ENCODE measurements at places on chromosomes 13 and 19. TPM values are rescaled to one million over a fixed set of nuclear protein-coding genes. Genes with fewer than 3 reads are reported as not detected.

GRCh38 chr13:86909318-86909717, 761.9 kb upstream of the SLITRK5 start:
- ATAC-seq = no peak

GRCh38 chr13:20525144-20525600, 485 bp downstream of the CRYL1 start:
- peak; percentile 15 for ATAC-seq

GRCh38 chr13:92530364-92530763, 696.2 kb upstream of the GPC6 start:
- no peak for ATAC-seq

DNA sequence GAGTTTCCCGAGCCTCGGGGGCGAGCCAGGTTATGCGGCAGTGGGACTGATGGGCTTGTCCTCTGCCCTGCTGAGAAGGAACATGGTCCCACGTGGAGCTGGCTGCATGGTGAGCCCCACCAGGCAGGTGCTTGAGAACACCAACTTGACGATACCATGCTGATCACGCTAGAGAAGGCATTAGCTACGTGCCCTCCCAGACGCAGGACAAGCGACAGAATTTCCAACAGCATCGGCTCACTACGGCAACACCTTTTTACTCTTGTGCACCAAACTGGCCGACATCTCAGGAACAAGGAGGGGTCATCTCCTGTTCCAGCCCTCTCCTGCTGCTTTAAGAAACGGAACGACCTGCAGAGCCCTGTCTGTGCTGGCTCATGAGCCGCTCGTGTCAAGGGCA, 8.3 kb downstream of the ZFR2 start:
- ATAC-seq = no peak

GRCh38 chr19:18220632-18221275, 5.5 kb downstream of the PDE4C start:
- no peak for ATAC-seq

DNA sequence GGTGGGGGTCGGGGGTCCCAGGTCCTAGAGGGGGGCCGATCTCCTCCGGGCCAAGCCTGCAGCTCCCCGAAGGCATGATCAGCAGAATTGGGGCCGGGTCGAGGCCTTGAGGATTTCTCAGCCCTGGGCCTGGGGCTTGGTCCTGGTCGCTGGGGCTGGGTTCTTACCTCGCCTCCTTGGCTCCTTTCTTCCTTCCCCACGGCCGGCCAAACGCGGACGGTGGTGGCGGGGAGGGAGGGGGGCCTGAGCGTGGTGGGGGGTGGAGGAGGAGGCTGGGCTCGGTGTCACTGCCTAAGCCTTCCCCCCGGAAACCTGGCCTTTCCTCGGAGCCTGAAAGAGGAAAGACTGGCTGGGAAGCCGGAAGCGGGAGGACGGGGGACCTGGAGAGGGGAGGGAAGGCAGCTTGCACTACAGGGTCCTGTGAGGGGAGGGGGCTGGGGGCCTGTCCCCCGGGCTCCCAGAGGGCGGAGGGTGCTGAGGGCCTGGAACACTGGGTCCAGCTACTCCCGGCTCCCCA, at the start of gene ZNF579:
Gene ZNF579 (minus strand): TSS at position 221 of the 517 bp plus-strand sequence. CDS start 1,209 bp downstream, outside the sequence.
- ATAC-seq = peak; percentile 79

DNA sequence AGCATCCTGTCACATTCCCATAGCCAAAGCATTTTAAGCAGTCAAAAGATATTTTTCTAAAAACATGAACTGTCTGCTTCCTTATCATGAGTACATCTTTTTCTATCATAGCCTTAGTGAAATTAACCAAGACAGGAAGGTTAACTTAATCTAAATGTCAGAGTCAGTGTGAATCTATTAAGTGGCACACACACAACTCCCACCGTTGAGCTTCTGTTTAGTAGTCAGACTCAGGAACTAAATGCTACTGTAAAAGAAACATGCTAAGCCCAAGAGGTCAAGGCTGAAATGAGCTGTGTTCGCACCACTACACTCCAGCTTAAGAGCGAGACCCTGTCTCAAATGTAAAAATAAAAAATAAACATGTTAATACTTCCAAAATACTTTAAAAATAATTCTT, 7.7 kb upstream of the POU4F1 start:
- ATAC-seq = no peak

GRCh38 chr19:17751103-17751911, at the start of gene FCHO1:
FCHO1 (plus strand) TSS chr19:17751477; CDS start chr19:17755165, 3,688 bp downstream.
- ATAC-seq = peak; percentile 74

- ATAC-seq = peak; percentile 91
Observed at GRCh38 chr19:53196777-53197396, 3.7 kb upstream of the ZNF665 start.

DNA sequence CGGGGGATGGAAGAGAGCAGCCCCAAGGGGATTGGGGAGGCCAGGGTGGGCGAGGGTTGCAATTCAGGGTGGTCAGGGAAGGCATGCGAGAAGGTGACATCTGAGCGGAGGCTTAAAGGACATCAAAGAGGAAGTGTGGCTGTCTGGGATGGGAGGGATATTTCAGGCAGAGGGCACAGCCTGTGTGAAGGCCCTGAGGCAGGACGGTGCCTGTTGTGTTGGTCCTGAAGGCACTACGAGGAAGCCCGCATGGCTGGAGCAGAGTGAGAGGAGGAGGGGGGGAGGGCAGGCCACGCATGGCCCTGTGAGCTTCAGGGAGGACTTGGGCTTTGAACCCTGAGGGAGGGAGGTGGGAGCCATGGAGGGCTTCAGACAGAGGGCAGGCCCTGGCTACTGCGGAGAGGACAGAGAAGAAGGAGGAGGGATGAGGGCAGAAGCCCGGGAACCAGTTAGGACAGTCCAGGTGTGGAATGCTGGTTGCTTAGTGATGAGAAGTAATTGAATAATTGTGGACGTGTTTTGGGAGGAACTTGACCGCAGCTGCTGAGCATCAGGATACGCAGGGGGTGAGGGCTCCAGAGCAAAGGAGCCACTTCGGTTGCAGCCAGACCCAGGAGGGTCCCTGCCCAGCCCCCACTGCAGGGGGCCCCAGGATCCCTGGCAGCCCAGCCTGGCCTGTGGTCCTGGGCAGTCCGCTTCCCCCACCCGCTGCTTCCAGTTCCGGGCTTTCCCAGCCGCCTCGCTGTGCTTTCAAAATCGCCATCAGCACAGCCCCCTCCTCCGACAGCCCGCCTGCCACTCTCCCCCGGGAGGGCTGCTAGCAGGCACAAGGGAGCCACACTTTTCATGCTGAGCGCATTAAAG, 6.2 kb downstream of the TLE6 start:
- ATAC-seq = no peak

DNA sequence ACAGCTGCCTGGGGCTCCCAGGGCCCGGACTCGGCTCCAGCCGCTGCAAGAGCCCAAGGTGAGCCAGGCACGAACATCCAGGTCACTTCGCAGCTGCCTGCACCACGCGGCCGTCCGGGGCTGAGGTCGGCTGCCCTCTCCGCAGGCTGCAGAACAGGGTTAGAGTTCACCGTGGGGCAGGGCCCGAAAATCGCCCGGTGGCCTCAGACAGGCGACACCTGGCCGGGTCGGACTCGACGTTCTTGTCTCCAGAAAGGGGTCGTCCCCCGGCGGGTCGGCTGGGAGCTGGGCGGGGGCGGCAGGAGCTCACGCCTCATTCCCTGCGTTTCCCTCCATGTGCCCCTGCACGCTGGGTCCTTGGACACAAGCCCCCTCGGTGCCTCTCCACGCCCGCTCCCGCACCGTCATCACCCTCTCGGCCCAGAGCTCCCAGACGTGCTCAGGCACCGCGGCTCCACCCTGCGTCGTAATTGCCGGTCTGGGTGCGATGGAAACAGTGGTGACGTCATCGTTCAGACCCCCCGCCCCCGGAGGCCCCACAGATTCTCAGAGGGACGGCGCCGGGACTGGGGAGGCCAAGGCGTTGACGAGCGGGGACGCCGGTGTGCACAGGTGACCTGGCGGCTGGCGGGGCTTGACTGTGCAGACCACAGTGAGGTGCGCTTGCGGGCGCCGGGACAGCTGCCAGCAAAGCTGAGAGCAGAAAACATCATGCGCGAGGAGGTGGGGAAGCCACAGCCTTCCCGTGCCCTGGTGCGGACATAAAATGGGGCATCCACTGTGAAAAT, 4.0 kb upstream of the GRIN3B start:
- ATAC-seq = peak; percentile 65

DNA sequence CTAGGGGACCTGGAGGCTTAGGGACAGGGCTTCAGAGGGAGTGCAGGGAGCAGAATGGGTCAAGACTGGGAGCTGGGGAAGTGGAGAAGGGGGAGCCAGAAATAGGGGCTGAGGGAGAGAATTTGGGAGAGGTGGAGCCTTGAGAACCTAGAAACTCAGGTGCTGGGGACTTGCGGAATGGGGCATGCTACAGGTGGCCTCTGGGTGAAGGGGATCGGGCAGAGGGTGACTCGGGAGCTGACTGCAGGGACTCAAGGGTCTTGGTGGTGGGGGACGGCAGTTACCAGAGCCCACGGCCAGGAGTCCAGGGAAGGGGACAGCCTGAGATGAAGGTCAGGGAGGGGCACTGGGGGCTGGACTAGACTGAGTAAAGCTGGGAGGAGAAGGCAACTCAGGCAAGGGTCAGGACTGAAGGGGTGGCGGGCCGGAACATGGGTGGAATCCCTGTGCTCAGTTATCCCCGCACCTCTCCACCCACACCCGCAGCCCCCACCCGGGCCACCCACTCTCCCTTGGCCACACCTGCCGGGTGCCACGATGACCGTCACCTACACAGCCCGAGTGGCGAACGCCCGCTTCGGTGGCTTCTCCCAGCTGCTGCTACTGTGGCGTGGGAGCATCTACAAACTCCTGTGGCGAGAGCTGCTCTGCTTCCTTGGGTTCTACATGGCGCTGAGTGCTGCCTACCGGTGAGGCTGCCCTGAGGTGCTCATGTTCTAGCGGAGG, 628 bp downstream of the BEST2 start:
- ATAC-seq = no peak

DNA sequence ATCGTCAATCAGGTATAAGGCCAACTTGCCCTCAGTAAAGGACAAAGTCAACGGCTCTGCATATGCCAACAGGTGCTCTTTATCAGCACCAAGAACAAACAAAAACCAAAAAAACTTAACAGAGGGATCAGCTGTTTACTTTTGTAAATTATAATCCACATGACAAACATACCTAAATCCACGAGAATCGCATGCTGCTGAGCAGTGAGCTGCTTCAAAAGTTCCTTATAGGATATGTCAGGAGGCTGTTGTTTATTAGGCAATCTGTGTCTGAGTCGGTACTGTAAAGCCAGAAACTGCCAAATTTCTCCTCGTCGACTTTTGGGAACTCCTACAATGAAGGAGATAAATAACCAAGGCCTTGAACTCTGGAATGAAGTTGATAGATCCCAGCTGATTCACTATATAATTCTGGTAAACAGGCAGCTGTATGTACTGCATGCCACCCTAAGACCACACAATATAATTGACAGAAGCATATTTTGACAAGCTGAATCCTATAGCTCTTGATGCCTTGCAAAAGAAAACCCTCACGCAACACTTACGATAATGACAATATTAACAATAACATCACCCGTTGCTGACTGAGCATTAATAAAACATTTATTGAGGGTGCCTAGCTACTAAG, 179.8 kb downstream of the TBC1D4 start:
- no peak for ATAC-seq

GRCh38 chr13:74158028-74158427, 23.8 kb upstream of the KLF12 start:
- no peak for ATAC-seq

DNA sequence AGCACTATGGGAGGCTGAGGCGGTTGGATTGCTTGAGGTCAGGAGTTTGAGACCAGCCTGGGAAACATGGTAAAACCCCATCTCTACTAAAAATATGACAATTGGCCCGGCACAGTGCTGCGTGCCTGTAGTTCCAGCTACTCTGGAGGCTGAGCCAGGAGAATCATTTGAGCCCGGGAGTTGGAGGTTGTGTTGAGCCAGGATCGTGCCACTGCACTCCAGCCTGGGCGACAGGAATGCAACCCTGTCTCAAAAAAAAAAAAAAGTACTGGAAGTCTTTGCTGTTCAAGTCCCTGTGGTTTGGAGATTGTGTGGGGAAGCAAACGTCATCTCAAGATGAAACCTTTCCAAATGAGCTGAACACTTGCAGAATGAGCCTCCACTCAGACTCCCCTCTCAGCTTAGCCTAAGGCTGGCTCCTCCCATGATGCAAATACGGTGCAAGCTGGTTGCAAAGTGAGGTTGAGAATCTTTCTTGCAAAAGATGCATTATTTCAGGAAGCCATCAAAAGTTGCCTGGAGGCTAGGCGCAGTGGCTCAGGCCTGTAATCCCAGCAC, 46.2 kb downstream of the MYO9B start:
- no peak for ATAC-seq

DNA sequence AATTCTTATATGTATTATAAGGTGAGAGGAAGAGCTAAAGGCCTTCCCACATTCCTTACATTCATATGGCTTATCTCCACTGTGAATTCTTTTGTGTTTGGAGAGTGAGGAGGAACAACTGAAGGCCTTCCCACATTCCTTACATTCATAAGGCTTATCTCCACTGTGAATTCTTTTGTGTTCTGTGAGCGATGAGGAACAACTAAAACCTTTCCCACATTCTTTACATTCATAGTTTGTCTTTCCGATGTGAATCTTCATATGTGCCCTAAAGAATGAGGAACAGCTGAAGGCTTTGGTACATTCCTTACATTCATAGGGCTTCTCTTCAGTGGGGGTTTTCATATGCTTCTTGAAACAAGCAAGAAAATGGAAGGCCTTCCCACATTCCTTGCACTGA, 13.3 kb downstream of the ZNF699 start:
- ATAC-seq = no peak

DNA sequence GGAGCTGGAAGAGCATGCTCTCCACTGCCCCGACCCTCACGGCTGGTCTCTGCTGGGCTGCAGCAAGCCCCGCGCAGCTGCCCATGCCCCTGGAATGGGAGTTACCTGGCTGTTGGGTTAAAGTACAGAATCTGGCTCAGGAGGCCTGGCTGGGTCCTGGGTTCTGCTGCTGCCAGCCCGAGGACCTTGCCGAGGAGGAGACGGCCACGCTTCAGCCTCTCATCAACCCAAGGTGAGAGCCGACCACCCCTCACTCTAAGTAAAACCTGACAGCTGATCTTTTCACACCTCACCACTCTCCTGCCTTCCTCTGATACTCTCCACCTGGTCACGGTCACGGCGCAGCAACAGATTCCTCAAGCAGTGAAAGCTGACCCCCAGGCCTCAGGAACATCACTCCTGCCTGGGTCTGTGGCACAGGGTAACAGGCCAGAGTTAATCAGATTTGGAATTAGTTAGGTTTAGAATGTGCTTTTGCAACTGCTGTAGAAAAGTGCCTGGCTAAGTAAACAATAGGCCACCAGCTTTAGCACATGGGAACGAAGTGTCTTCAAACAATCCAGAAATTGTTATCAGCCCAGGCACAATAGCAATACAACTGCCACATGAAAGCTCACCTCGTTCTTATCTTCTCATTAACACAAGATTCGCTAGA, 20.5 kb downstream of the RAB20 start:
- ATAC-seq = no peak

DNA sequence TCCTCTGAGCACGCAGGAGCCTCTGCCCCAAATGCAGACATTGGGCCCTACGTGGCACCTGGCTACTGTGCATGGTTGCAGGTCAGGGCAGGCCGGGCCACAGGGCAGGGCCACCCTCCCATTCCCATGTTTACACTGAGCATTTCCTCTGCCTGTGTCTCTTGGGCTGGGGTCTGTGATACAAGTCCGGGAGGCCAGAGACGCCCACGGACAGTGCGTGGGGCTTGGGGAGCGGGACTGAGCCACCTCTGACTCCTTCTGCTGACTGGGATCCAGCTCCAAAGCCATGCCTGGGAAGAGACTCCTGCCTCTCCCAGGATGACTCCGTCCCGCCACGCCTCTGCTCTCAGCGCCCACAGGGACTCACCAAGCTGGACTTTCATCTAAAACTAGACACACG, 18.8 kb downstream of the GAS6 start:
- ATAC-seq = no peak

The LGALS4 gene
- total RNA-seq = 1.7 TPM

The HSPB6 gene
- total RNA-seq = not detected

The MAP2K2 gene
- 143 TPM for total RNA-seq

The GIPR gene
- total RNA-seq = 7.5 TPM

The RGL3 gene
- not detected for total RNA-seq

The C5AR1 gene
- total RNA-seq = 2.4 TPM

All from activated T-helper 17 cell treated with anti-CD3 and anti-CD28 coated beads, Interleukin-2, amount 50 U/mL, for 72 hours (primary cell).